HFFc6 (cell line): ENCODE measurements at places on chromosomes 6 and 20.

DNA sequence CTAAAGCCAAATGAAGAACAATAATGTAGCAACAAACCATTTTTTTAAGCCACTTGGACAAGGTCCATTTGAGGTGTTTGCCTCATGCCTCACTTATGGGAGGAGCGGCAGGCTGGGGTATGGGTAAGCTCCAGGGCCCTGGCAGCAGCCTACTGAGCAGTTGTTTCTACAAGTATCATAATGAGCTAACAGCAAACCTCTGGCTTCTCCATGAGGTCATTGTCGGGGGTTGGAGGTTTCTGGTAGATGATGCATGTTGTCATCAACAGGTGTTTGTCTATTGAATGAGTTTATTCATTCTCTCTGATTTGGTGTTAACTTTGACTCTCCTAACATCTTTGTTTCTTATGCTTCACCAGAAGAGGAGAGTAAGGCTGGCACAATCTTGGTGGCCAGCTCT is 150.7 kb downstream of the TBC1D7 start:
- no peak for DNase-seq
- no peak overlapping the region for H3K4me3 ChIP-seq

DNA sequence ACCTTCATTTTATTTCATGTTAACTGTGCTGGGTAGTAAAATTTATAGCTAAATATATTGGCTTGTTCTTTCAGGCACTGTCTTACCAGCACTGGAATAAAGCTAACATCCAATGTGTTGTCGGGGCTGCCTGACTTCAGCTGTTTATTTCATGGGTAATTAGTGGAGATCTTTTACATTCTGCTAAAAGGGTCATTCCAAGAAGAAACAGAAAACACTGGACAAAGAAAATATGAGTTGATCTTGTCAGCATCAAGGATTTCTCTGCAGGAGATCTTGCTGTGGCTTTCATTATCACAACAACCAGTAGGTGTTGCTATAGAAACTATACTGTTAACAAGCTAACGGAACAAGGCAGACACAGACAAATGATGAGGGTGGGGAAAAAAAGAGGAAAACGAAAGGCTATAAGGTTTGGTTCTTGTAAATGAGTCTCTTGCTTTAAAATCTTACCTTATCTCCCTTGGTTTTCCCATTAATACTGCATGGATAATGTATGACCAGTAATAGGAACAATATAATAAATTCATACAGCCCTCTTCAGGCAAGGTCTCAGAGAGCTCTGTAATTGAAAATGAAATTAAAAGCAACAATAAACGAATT is 206.8 kb downstream of the SIM1 start:
- peaks cover 52% of the 10 kb centered on the region for H3K4me1 ChIP-seq
- no peaks in the 10 kb centered on the region for H3K36me3 ChIP-seq
- peak; percentile 77 for DNase-seq
- H3K27me3 ChIP-seq, result no peaks in the 10 kb centered on the region

DNA sequence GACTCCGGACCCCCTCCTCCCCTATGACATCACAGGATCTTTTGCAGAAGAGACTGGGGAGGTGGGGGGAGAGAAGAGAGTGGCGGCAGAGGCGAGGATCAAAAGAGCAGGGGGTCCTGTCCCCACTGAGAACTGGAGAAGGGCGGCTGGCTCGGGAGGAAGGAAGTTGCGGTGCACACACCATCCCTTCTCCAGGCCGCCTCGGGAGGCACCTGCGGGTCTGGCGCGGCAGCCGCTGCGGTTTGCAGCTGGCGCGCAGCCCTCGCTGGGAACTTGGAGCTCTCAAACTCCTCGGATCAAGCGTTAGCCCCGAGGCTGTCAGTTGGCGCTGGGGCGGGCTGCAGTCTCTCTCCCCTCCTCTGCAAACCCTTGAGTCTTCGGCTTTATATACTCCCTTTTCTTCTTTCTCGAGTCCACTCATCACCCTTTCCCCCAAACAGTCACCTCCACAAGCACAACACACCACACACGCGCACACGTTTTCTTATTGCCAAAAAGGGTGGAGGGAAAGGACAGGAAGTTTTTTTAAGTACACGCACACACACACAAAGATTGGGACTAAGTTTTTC is 180.7 kb downstream of the TBXT start:
- no peaks in the 10 kb centered on the region for H3K36me3 ChIP-seq
- no peaks in the 10 kb centered on the region for H3K4me1 ChIP-seq
- DNase-seq, result no peak
- peaks cover 1% of the 10 kb centered on the region for H3K27me3 ChIP-seq
- H3K4me3 ChIP-seq, result peak overlapping the region; percentile 76
- H3K27ac ChIP-seq, result no peak overlapping the region

GRCh38 chr6:65045801-65046200 is 661.2 kb downstream of the EYS start:
- no peak for DNase-seq
- H3K4me1 ChIP-seq, result no peaks in the 10 kb centered on the region
- no peaks in the 10 kb centered on the region; the same call in 1 of the 2 replicates for H3K27me3 ChIP-seq

DNA sequence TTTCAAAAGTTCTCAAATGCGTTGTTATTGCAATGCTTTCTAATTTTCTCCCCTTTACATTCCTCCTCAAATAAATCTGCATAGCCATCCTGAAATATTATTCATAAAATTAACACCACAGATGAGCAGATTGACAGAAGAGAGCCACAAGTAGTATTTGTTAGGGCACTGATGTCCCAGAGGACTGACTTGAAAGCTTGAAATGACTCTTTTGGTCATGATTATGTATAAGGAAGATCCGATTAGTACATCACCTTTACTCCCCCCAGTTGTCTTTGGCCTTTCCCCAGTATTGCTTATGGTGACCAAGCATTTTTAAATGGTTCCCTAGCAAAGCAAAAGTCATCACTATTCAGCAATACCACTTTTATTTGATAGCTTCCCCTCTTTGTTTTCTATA is 187.6 kb downstream of the ADAT2 start:
- no peaks in the 10 kb centered on the region for H3K27me3 ChIP-seq
- H3K4me1 ChIP-seq, result peaks cover 19% of the 10 kb centered on the region
- no peak for DNase-seq
- 0 out of 2 replicates have a peak, but pooled peaks cover 4% of the 10 kb centered on the region for H3K36me3 ChIP-seq
- no peak overlapping the region for H3K4me3 ChIP-seq
- H3K27ac ChIP-seq, result no peak overlapping the region

DNA sequence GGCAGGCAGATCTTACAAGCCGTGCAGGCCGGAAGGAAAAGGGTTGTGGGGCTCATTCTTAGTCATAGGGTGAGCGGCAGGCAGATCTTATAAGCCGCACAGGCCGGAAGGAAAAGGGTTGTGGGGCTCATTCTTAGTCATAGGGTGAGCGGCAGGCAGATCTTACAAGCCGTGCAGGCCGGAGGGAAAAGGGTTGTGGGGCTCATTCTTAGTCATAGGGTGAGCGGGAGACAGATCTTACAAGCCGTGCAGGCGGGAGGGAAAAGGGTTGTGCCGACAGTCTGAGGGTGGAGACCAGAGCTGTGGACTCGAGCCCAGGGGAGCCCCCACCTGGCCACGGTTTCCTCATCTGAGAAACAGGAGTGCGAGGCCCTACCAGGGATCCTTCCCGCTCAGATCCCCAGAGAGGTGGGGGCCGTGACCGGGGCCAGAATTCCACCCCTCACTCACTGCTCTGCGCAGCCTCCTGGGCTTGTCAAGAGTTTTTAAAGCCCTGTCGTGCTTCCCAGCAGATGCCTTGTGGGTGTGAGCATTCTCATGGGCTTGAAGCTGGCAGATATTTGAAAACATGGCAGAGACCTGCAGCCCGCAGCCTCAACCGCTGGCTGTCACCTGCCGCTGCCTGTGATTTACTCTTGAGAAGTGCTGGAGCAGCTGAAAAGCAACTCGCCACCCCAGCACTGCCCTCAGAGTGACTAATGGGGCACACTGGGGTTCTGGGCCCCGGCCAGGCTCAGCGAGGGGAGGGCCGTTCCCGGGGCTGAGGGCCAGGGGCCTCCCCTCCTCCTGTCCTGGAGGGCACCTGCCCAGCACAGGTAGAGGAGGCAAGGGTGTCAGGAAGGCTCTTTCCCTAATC is 31.9 kb downstream of the NTSR1 start:
- peak overlapping the region; percentile 95 for H3K27ac ChIP-seq
- peaks cover 1% of the 10 kb centered on the region; the same call in 1 of the 2 replicates for H3K27me3 ChIP-seq
- H3K4me1 ChIP-seq, result peaks cover 49% of the 10 kb centered on the region
- peak overlapping the region; percentile 83 for H3K4me3 ChIP-seq

- H3K4me1 ChIP-seq, result peaks cover 33% of the 10 kb centered on the region
- H3K36me3 ChIP-seq, result no peaks in the 10 kb centered on the region; the same call in 1 of the 2 replicates
- H3K4me3 ChIP-seq, result no peak overlapping the region
- no peak overlapping the region for H3K27ac ChIP-seq
- no peaks in the 10 kb centered on the region for H3K27me3 ChIP-seq
These were observed 523 bp downstream of the TMEM30A start for GRCh38 chr6:75283907-75284631.

DNA sequence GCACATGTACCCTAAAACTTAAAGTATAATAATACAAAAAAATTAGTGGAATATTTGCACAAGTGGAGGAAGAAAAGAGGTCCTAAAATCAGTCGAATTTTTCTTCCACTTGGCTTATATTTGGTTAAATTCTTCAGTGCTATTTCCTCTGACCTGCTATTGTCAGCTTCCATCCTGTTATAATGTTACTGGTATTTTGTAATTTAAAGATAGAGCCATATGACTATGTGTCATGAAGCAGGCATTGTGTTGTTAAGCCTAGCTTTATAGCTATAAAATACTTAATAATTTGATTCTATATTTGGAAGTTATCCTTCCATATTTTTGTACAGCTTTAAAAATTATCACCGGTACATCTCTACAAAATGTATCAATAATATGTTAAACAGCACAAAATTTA is 455.9 kb upstream of the MARCKS start:
- no peak overlapping the region for H3K4me3 ChIP-seq
- peaks cover 5% of the 10 kb centered on the region; the same call in 1 of the 2 replicates for H3K36me3 ChIP-seq
- H3K4me1 ChIP-seq, result peaks cover 24% of the 10 kb centered on the region
- no peak for DNase-seq
- no peaks in the 10 kb centered on the region for H3K27me3 ChIP-seq

DNA sequence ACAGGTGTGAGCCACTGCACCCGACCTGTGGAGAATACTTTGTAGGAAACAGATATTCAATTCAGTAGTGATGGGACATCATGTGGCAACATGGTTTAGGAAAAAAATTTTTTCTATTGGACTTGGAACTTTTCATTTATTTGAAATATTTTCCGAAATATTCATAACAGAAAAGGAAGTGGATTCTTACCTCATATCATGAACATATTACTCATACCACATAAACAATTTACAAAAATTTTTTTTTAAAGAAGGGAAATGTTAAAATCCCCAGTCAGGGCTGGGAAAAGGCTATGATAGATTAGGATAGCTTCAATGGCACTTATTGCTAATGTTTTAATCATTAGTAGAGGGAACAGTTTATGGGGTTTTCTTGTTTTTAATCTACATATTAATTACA is 6.8 kb upstream of the ALDH8A1 start:
- no peak overlapping the region for H3K27ac ChIP-seq
- H3K36me3 ChIP-seq, result peaks cover 23% of the 10 kb centered on the region
- H3K4me1 ChIP-seq, result no peaks in the 10 kb centered on the region; the same call in 1 of the 2 replicates
- H3K27me3 ChIP-seq, result peaks cover 3% of the 10 kb centered on the region
- DNase-seq, result no peak

- no peak overlapping the region for H3K4me3 ChIP-seq
- peaks cover 13% of the 10 kb centered on the region for H3K4me1 ChIP-seq
- no peak overlapping the region for H3K27ac ChIP-seq
- H3K36me3 ChIP-seq, result no peaks in the 10 kb centered on the region
These were observed 261.8 kb downstream of the ADGB start for GRCh38 chr6:146860583-146860982.

- DNase-seq, result no peak
- no peak overlapping the region; the same call in 1 of the 2 replicates for H3K27ac ChIP-seq
- peaks cover 4% of the 10 kb centered on the region for H3K36me3 ChIP-seq
- H3K27me3 ChIP-seq, result no peaks in the 10 kb centered on the region; the same call in 1 of the 2 replicates
- peaks cover 39% of the 10 kb centered on the region for H3K4me1 ChIP-seq
- H3K4me3 ChIP-seq, result no peak overlapping the region
These were observed 14.7 kb upstream of the TNFAIP3 start for GRCh38 chr6:137852346-137852745.

DNA sequence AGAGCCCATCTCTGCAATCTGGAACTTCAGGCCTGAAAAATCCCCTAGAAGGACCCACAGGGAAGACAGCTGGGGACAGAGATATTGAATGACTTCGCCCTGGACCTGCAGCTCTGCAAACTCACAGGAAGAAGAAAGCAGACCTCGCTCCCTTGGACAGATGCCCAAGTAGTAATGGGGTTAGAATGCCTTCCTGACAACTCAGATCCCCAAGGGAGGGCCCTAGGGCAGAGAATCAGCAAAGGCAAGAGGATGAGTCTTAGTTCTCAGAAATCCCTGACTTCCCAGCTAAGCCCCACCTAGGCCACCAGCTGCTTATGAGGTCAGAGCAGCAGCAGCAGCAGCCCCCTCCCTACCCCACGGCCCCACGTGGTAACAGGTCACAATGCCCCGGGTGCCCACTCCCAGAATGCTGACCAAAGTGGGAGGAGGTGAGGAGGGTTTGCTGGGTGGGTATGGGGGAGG is at the start of gene C20orf141:
Gene C20orf141, plus strand, starts transcription at position 401 of the 465 bp plus-strand sequence. CDS start 198 bp downstream, outside the sequence.
- peak; percentile 98 for DNase-seq
- peaks cover 9% of the 10 kb centered on the region for H3K27me3 ChIP-seq
- peak within 1 kb of the TSS; percentile 82 for H3K27ac ChIP-seq
- peak within 1 kb of the TSS; percentile 64 for H3K4me3 ChIP-seq
- peaks cover 32% of the 10 kb centered on the region for H3K4me1 ChIP-seq
